ENCODE measurements at places on chromosomes 13 and 19.

DNA sequence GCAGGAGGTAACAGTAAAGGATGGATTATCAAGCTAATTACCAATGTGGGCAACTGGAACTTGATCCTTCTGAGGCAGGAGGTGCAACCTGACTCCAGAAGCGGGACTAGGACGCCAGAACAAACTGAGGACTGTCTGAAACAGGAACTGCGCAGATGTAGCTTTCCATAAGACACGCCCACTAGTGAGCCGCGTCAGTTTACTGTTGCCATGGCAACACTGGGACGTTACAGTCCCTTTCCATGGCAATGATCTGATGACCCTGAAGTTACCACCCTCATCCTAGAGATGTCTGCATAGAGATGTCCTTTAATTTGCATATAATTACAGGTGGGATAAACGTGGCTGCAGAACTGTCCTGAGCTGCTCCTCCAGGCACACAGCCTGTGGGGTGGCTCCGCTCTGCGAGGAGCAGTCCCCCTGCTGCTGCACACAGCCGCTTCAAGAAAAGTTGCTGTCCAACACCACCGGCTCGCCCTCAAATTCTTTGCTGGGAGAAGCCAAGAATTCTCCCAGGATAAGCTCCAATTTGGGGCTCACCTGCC, 816.6 kb downstream of the UQCRFS1 start:
- no peak for DNase-seq

- DNase-seq = no peak
These were observed 46.2 kb upstream of the RFXAP start for GRCh38 chr13:36772853-36773252.

- DNase-seq = no peak
These were observed 21.9 kb upstream of the SLC35E1 start for GRCh38 chr19:16594131-16594586.

DNA sequence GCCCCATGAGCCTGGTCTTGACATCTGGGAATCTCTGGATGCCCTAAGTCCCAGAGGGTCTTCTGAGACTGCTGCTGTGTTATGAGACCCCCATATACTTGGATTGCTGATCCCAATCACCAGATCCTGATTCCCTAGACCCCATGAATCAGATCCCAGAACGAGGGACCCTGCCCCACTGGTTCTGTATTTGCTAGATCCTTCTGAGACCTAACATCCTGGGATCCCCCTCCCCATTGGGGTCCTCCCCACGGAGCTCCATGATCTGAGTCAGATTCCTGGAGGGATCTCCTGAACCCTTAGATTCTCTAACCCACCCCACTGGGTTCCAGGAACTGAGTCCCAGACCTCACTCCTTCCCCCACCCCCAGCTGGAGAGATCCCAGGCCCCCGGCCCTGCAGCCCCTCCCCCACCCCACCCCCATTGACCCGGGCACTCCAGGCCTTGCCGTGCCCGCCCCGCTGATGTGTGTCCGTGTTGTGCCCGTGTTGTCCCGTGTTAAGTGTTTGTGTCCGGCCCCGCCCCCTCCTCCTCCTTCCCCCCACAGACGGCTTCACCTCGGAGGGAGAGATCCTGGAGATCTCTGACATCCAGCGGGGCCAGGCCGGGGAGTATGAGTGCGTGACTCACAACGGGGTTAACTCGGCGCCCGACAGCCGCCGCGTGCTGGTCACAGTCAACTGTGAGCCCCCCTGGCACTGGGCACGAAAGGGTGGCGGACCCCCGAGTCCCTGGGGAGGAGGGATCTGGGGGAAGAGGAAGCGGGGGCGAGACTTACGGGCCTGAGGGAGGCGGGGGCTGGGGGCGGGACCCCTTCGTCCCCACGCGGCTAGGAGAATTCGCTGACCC, 15.0 kb downstream of the IGLON5 start:
- DNase-seq = no peak

- no peak for DNase-seq
These were observed 842 bp downstream of the SIGLEC9 start for GRCh38 chr19:51125421-51126075.

DNA sequence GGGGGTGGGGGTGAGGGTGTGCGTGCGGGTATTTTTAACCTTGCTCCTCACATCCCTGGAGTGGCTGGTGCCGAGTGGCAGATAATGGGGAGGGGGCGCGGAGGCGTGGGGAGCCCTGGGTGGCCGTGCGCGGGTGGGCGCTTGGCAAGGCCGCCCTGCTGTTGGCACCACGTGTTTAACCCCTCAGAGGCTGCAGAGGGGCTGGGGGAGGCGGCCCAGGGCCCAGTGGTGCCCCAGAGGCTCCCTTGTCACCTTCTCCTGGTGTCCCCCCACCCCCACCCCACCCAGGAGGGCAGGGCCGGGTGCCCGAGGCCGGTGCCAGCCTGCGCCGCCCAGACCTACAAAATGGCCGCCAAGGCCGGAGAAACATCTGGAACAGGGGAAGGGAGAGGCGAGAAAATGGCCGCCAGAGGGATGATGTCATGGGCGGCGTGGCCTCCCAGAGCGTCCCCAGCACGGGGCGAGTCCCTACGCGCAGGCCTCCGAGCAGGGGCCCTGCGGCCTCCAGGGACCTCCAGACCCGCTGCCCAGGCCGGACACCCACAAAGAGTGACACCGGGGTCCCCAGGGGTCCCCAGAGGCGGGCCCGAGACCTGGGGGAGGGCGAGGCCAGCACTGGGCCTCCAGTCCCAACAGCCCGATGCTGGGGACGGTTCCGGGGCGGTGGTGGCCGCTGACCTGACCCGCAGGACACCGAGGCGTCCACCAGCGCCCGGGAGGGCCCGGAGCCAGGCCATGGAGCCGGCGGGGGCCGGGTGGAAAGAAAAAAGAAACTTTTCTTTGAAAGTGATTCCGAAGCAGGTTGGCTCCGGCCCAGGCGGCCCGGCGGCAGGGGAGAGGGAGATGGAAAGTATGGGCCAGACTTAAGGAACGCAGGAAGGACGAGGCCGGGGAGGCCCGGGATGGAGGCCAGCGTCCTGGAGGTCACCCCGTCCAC, 38.2 kb downstream of the NFIC start:
- peak; percentile 65 for DNase-seq

GRCh38 chr13:37709318-37709717, 110.8 kb upstream of the POSTN start:
- DNase-seq = no peak

GRCh38 chr13:24257497-24257896, 51.9 kb upstream of the C1QTNF9 start:
- no peak for DNase-seq

- DNase-seq = no peak
These were observed 12.1 kb upstream of the CDC34 start for GRCh38 chr19:519449-519865.

GRCh38 chr19:2266183-2266993, 10.2 kb upstream of the JSRP1 start:
- peak; percentile 41 for DNase-seq

GRCh38 chr19:2254064-2254872, 1.9 kb downstream of the JSRP1 start:
- DNase-seq = no peak

- DNase-seq = no peak
These were observed 470.3 kb upstream of the SLITRK6 start for GRCh38 chr13:86269511-86269910.

DNA sequence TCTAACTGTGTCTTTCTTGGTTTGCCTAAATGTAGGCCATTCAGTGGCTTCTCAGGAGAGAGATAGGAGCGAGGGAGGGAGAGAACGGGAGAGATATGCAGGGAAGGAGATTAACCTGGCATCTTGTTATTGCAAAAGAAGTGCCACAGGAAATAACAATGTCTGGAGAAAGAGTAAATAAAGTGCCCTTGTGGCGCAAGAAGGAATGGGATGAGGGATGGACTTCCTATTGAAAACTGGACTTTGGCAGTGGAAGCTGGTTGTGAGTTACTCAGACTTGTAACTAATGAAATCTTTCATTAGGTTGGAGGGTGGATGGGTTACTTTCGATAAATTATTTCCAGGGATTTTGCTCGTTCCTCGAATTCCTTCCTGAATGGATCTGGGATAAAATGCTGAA, 136.1 kb downstream of the LACC1 start:
- no peak for DNase-seq

- DNase-seq = no peak
These were observed 14.2 kb downstream of the KLF5 start for GRCh38 chr13:73073050-73073449.

DNA sequence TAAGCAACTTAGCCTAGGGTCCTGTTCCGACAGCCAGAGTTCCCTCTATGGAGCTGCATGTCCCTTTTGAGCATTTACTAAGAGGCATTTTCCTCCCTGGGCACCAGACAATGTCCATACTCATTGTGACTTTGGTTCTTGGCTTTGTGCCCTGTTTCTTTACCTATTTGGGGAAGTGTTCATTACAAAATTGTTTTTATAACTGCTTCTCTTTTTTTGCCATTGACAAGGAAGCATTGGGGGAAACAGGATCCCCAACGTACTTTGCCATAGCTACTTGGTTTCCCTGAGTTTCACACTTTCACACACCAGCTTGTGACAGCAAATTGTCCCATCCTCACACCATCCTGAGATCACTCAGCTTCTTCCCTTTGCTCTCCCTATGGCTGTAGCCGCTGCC, 81.1 kb upstream of the SIAH3 start:
- DNase-seq = no peak

DNA sequence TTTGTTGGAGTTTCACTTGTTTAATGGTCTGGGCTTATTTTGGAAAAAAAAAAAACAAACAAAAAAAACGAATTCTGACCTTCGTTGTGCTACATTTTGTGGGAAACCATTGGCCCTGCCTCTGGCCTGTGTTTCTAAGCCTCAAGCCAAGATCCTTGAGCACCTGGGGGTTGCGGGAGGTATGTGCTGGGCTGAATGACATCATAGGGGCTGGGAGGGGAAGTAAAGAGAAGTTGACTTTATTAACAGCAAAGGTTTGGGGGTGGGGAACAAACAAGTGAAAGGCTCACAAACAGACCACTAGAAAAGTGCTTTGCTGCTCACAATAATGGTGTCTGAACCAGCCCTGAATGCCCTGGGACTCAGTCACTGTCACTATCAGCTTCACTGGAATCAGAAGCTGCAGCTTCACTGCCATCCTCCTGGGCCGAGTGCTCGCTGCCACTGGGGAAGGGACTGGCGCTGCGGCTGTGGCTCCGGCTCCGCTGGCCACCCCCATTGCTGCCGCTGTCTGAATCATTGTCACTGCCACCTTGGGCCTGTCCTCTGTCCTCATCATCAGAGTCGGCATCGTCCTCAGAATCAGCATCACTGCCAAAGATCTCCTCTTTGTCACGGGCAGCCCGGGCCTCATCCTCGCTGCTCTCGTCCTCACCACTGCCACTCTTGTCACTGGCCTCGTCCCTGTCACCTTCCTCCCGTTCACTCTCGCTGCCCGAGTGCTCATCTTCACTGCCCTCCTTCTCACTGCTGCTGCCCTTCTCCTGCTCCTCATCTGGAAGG, 5.1 kb downstream of the PAF1 start:
- no peak for DNase-seq

DNA sequence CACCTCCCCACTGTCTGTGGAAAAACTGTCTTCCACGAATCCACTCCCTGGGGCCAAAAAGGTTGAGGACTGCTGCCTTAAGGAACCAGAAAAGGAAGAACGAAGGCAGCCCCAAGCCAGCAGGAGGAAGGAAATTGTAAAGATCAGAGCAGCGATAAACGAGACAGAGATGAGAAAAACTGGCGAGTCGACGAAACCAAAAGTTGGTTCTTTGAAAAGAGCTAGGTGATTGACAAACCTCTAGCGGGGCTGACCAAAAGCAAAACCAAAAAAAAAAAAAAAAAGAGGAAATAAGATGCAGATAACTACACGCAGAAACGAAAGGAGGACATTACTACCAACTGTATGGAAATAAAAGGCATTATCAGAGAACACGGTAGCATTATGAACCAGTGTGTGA, 76.9 kb downstream of the GADD45B start:
- DNase-seq = no peak

DNA sequence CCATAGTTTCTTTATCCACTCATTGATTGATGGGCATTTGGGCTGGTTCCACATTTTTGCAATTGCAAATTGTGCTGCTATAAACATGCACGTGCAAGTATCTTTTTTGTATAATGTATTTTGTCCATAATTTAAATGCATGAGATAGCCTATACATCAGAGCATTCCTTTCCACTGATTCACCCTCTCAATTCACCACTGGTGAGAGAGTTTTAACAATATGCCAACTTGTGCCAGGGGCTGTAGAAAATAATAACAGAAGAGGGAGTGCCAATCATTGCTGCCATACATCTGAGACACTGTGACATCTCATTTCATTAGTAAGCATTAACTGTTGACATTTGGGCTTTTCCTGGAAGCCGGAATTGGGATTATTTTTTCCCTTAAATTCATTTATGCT, 125.1 kb downstream of the RAP2A start:
- no peak for DNase-seq

DNA sequence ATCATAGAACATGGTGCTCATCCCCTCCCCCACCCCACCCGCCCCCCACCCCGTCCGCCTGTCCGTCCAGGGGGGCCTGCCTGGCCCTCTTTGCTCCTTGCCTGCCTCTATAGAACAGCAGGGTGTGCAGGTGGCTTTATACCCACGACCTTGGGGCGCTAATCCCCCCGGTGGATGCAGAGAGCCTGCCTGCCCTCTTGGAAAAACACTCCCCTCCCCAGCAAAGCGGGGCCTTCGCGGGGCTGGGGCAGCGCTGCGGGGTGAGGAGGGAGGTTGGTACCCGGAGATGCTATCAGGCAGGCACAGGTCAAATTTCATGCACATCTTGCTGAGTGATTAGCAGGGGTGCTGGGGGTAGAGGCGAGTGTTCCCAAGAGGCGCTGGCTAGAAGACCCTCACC, 21.9 kb downstream of the RFX1 start:
- no peak for DNase-seq

- DNase-seq = no peak
These were observed 60.5 kb downstream of the ZMYM2 start for GRCh38 chr13:20019043-20019442.

DNA sequence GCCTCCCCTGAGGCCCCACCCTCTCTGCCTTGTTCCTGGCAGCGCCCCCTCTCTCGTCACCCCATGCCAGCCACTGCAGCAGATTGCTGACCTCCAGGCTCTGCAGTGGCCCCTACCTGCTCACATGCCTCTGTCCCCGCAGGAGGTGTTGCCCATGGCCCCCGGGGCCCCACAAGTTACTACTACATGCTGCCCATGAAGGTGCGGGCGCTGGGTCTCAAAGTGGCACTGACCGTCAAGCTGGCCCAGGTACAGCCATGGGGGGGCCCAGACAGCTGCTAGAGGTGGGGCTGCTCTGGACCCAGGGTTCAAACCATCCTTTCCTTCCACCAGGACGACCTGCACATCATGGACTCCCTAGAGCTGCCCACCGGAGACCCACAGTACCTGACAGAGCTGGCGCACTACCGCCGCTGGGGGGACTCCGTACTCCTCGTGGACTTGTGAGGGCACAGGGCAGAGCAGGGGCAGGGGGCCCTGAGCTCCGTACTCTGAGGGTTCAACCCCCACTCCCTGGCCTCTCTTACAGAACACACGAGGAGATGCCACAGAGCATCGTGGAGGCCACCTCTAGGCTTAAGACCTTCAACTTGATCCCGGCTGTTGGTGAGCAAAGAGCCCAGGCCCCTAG, 6.2 kb downstream of the MRPL4 start:
- no peak for DNase-seq

GRCh38 chr13:111636804-111637203, 316.4 kb downstream of the TEX29 start:
- no peak for DNase-seq

Data from fibroblast of skin of left biceps (primary cell).